NCI-H1092 (cell line): ENCODE measurements at places on chromosomes 13 and 19.

DNA sequence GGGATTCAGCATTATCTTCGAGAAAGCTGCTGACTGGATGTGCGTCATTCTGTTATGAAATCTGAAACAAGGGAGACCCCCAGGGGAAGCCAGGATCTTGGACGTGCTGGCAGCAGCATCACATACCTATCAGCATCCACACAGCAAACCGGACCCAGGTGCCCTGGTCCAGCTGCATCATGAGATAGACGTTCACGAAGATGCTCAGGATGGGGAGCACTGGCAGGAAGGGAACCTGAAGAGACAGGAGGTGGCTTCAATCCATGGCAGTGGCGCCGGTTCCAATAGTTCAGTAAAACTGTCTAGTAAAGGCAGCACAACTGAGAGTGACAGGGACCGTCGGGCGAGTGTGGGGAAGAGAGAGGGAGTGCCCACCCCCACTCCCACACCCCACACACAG is 79.5 kb downstream of the SLC7A1 start:
- DNase-seq, result no peak

GRCh38 chr13:66348745-66349690 is 881.1 kb downstream of the PCDH9 start:
- DNase-seq, result peak; percentile 45

DNA sequence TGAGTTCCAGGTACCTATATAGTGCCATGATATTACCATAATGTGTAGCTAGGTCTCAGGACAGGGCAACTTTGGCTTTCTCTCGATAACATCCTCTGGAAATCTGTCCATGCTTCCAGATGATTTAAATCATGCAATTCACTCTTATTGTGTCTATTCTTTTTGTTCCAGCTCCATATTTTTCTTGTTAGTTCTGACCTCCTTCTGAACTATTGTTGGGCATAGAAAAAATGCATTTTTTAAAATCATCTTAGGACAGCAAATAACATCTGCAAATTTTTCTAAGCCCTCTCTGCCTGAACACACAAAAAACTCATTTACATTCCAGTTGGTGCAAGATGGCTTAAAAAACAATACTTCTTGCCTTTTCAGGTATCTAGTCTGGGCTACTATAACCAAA is 1561.0 kb upstream of the MIR17HG start:
- DNase-seq, result no peak

- no peak for DNase-seq
Measured at GRCh38 chr13:39253774-39254173, 215.5 kb downstream of the NHLRC3 start.

GRCh38 chr13:59034198-59034597 is 1129.5 kb downstream of the DIAPH3 start:
- no peak for DNase-seq

GRCh38 chr13:21546372-21546771 is 57.6 kb downstream of the MICU2 start:
- DNase-seq, result no peak

- peak; percentile 50 for DNase-seq
Measured at GRCh38 chr19:47776568-47776967, 1.9 kb upstream of the SELENOW start.
